ENCODE measurements at places on chromosomes 7 and 10. TPM values are rescaled to one million over a fixed set of nuclear protein-coding genes. Genes with fewer than 3 reads are reported as not detected.
A peak's percentile ranks its signal among the peaks of the same experiment; 100 is the strongest.

GRCh38 chr7:5614600-5614999, 166.9 kb downstream of the RNF216 start:
- no peak for DNase-seq

GRCh38 chr7:142334806-142335205, 76.9 kb upstream of the PRSS58 start:
- no peak for DNase-seq

Gene CHST15
- 9.4 TPM for total RNA-seq

- no peak for DNase-seq
Measured at GRCh38 chr7:113366122-113366521, 247.8 kb upstream of the SMIM30 start.

Gene CALML5
- total RNA-seq, result not detected

Gene SKIDA1
- total RNA-seq, result 8.2 TPM

DNA sequence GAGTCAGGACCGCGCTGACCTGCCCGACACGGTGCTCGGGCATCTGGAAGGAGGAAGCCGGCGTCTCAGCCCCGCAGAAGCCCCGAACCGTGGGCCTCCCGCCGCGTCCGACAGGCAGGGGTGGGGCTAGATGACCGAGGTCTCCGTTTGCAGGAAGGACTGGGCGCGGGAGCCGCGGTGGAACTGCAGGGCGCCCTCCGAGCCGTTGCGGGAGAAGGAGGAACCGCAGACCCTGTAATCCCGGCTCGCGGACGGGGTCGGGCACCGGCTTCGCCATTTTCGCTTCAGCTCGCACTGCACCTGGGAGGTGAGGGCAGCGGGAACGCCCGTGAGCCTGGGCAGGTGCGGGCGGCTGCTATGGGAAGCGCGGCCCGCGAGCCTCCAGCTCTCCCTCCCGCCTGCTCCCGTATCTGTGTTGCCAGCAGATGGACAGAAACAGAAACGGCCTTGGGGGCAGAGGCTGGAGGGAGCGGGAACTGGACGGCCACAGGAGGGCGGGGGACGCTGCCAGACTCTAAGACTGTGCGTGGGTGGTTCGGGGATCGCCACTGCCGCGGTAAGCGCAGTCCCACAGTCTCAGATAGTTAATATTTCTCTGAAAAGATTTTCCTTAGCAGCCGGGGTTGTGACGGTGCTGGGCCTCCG, 114.1 kb downstream of the VIPR2 start:
- peak; percentile 27 for DNase-seq

DNA sequence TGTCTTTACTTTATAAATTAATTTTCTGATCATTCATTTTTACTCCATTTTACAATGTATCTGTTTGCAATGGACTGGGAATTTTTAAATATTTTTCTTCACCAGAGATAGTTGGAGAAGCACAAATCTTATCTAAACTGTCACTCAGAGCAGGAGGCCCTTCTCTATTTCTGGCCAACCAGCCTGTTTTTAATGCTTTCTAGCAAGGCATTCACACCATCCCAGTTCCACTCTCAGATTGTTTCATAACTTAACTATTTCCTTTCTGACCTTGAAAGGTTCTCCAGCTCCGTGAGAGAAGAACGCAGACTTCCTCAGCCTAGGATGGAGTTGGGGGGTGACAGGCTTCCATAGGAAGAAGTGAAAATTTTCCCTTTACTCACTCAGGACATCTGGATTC, 155.8 kb downstream of the SKIDA1 start:
- DNase-seq, result no peak

- DNase-seq, result peak; percentile 47
Measured at GRCh38 chr10:111207500-111207899, 130.7 kb downstream of the ADRA2A start.

- no peak for DNase-seq
Measured at GRCh38 chr7:116206141-116206540, 4.2 kb upstream of the TES start.

Gene CNNM2
- 20.3 TPM for total RNA-seq

DNA sequence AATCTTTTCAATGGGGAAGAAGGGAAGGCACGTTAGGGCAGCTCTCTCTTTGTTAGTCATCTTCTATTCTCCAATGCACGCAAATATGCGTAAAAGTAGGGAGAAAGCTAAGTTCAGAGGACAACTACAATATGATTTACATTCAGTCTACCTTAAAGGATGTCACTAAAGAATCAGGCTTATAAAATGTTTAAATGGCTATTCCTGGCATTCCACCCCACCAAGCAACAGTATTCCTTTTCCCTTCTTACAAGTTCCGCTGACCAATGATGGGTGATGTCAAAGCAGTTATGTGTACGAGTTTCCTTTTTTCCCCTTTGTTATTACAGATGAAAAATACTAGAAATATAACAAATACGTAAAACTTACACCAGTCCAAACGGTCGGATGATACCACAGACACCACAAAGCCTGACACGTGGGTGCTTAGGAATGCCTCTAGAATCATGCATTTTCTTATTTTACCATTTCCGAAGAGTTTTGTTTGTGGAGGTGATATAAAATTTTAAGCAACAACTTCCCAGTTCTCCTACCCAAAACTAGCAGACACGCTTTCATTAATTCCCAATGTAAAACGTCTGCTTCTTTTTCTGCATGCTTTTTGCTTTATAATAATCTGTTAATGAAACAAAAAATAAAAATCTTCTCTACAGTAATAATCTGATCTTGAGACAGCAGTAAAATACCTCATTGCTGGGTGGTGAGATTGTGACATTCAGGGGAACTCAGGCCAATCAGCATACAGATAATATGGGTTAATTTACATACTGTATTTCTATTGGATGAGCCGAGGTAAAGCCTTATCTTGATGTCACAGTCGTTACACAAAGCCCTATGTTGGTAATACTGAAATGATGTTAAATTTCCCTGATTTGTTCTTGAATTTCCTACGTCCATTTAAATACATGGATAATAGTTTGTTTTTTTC, 708 bp upstream of the GPR85 start:
- DNase-seq, result no peak

DNA sequence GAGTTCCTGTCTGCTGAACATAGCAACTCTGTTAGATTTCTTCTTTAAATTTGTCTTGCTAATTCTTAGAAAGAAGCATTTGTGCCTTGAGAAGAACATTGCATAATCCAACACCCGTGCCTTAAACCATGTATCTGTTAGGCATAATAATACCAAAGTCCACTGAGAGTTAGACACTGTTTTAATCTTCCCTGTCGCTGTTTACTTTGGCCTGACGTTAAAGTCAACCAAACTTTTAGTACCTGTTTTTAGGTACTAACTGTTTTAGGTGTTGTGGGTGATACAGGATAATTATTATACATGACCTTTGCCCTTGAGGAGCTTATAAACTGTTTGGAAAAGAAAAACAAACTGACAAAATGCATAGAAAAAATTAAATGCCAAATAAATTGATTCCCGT, 43.6 kb downstream of the KLHDC10 start:
- no peak for DNase-seq

GRCh38 chr10:3009341-3009740, 58.0 kb upstream of the PFKP start:
- no peak for DNase-seq

Gene PAX4
- not detected for total RNA-seq

DNA sequence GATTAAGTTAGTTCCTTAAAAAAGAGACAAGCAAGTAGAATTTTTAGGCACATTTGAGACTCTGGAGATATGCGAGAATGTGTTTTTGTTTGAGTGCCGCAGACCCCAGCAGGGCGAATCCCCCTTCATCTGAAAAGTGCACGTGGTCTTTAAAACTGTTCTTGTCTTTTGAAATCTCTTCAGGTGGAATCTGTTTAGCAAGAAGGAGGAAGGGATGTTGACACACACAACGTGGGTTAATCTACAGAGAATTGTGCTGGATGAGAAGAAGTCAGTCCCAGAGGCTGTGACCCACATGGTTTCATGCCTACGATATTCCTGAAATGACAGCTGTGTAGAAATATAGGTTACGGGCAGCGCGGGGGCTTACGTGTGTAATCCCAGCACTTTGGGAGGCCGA, 27.1 kb upstream of the ZFAND2A start:
- no peak for DNase-seq

GRCh38 chr10:48594803-48595538, 9.9 kb downstream of the ARHGAP22 start:
- DNase-seq, result peak; percentile 29

DNA sequence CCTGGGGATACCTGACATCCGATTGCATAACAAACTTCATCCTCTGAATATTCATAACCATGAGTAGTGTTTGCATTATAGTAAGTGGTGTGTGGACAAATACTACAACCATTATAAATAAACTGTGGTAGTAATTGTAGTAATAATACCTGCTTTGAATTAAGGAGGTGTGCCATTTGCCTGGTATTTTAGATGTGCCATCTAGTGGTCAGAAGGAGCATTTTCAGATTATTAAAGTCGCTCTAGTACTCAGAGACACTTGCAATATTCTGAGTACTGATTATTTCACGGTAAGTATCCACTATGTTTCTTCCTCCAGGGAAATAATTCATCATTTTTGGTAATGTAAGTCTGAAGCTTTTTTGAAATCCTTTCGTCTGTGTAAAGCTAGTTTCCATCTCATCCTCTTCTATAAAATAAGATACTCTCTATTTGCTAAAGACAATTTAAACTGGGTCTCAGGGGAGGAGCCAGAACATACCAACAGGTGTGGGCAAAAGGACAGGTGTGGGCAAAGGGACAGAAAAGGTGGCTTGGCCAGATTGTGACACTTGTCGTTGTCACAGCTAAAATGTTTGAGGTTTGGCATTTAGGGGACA, 115.3 kb upstream of the WDR11 start:
- no peak for DNase-seq

DNA sequence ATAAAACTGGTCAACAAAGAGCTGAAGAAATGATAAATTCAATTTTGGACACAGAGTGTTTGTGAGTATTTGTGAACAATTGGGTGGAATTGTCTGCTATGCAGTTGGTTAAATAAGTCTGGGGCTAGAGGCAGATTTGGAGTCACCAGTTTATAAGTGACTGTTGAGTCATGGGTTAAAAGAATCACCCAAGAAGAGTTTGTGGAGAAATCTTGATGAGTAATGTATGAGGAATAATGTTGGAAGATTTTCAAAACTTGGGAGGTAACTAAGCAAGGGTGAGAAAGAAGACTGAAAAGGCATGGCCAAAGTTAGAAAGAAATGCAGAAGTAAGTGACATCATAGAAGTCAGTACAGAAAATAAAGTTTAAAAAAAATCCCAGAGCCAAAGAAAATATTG, 750.7 kb downstream of the MAGI2 start:
- DNase-seq, result no peak

Gene ODAD2
- 4.1 TPM for total RNA-seq

DNA sequence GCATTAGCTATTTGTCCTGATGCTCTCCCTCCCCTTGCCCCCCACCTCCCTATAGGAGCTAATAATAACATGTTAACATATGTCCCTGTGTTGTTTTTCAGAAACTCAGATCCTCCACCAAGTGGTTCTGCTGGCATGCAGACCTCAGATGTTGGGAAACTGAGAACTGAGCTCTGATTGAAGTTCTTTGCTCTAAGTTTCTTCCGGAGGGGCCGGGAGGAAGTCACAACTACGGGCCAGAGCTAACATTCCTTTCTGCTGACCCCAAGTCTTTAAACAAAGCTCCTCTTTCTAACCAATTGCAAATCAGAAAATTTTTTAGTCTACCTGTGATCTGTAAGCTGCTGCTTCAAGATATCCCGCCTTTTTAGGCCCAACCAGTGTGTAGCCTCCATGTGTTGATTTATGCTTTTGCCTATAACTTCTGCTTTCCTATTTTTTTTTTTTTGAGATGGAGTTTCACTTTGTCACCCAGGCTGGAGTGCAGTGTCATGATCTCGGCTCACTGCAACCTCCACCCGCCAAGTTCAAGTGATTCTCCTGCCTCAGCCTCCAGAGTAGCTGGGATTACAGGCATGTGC, 66.6 kb downstream of the LYZL1 start:
- DNase-seq, result no peak

DNA sequence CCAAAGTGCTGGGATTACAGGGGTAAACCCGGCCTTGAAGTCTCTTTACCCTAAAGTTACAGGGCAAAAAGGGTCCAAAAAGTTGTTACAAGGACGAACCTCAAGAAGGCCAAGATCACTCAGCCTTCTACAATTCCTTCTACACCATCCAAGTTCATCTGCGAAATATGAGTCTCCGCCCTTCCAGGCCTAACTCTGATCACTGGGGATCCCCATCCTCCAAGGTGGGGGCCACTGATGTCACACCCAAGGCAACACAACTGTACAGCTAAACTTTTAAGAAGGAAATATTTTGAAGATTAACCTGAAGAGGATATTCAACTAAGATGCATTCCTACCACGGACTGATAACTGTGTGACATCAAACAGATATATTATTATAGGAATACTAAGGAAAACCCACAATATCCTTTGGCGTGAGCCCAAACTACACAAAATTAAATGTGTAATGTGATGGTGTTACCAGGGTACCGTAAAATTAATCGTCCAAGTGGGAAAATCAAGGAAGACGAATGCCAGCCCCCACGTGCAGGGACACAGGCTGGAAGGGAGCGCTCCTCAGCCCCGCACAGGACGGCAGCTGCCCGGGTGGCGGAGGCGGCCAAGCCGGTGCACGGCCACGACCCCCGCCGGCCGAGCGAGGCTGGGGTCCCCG, 1.0 kb downstream of the PAXIP1 start:
- DNase-seq, result no peak

Gene TMEM184A
- 1.8 TPM for total RNA-seq

Gene NEBL
- 10.5 TPM for total RNA-seq

Gene LIPF
- not detected for total RNA-seq

Gene TACR2
- not detected for total RNA-seq

Gene FGL2
- total RNA-seq, result not detected

- no peak for DNase-seq
Measured at GRCh38 chr7:22782616-22783232, 39.9 kb downstream of the TOMM7 start.

Gene NUTM2A
- 0.41 TPM for total RNA-seq

GRCh38 chr7:130906575-130906974, 172.6 kb upstream of the KLF14 start:
- DNase-seq, result no peak

Measured in H1 (cell line).